Bladder microvascular endothelial cell (primary cell): ENCODE measurements at places on chromosomes 6 and 20. TPM values are rescaled to one million over a fixed set of nuclear protein-coding genes. Genes with fewer than 3 reads are reported as not detected.

The KHDC3L gene
- not detected in 2 replicates for total RNA-seq

The SPAG4 gene
- 7.4 and 10.9 TPM in 2 replicates for total RNA-seq

The CBLN4 gene
- total RNA-seq, result not detected in 2 replicates

The SMOC2 gene
- total RNA-seq, result under 0.01 TPM in 1 of 2 replicates, not detected in the other

The VGLL2 gene
- total RNA-seq, result not detected in 2 replicates
